ENCODE measurements at places on chromosomes 7 and 10. TPM values are rescaled to one million over a fixed set of nuclear protein-coding genes. Genes with fewer than 3 reads are reported as not detected.

DYNC1I1 gene
- 22.9 TPM for total RNA-seq

CDHR1 gene
- not detected for total RNA-seq

MEST gene
- 4.4 TPM for total RNA-seq

PCGF6 gene
- 18.4 TPM for total RNA-seq

PDE1C gene
- 28.8 TPM for total RNA-seq

PDZD7 gene
- 0.39 TPM for total RNA-seq

PAPOLB gene
- not detected for total RNA-seq

DNA sequence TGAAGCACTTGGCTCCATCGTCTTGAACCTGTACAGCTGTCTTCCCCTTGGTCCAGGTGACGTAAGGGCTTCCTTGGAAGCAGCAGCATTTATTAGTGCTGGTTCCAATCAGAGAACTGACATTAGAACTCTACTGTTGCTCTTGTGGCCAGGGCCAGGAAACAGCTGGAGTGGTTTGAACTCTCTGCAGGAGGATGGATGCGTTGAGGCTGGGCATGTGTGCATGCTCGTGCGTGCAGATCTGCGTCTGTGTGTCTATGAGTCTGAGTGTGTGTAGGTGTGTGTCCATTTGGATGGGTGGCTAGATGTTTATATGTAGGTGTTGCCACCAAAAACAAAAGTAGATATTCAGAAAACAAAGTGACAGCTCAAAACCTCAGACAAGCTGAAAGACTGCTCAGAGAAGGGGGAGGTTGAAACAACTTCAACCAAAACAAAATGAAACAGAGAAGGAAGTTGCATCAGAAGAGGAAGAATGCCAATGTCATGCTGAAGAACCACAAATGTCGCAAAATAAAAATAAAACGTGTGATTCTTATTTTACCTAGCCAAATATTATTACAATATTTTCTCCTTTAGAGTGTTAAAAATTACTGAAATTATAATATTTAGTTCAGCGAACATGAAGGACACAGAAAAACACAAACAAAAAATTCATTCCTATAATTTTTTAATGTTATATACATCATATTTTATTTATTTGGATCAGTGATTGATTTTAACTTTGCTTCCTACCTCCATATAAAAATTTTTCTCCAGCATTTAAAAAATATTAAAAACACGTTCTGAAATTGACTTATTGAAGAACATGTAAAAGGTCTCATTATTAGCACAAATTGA, 96.1 kb upstream of the MKLN1 start:
- peak; percentile 66 for ATAC-seq

DNA sequence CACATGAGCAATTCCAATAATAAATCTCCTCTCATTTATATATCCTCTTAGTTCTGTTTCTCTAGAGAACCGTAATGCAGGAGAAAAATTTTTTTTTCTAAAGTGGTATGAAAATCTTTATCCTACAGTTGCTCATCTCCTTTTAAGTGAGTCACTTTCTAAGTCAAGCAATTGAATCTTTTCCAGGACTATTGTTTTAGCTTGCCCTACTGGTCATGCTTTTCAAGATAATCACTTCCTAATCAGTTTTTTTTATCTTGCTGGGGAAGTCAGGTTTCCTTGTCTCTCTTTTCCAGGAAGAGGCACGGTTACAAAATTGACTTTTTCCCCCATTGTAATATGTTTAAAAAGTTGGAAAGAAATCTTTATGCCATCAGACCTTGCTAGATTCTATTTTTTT, 44.0 kb downstream of the INPP5F start:
- no peak for ATAC-seq

- no peak for ATAC-seq
These were observed 46.7 kb upstream of the DLG5 start for GRCh38 chr10:77973276-77973675.

GRCh38 chr10:92914478-92915325, 66.4 kb downstream of the EXOC6 start:
- ATAC-seq = no peak

DNA sequence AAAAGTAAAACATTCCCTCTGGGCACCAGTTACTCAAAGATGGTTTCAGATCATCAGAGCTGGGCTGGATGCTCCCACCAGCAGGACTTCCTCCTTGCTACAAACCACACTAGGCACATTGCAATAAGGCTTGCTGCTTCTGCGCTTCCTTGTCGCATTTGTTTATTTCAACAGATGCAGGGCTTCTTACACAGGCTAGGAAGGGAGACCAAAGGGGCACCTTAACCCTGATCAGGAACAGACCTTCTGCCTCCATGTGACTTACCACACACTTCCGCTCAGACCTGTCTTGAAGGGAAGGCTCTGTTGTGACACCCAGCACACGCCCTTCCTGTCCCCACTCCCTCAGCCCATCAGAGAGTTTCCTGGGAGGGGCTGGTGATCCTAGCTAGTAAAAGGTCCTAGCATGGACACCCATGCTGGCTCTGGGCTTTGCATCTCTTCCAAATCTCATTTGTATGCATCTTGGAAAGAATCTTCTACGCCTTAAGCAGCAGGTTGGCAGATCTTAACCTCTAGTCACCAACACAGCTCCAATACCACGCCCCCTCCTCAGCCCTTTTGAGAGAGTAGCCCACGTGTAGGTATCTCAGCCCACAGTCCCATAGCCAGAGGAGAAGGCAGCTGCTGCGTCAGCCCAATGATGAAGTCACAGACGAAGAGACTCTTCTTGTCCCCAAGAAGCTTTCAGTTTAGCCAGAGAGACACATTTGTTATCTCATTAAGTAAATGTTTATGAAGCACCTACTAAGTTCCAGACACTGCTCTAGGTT, 47.1 kb upstream of the SVIL start:
- peak; percentile 48 for ATAC-seq

- ATAC-seq = no peak
These were observed 16.1 kb downstream of the PCBD1 start for GRCh38 chr10:70872291-70872690.

DNA sequence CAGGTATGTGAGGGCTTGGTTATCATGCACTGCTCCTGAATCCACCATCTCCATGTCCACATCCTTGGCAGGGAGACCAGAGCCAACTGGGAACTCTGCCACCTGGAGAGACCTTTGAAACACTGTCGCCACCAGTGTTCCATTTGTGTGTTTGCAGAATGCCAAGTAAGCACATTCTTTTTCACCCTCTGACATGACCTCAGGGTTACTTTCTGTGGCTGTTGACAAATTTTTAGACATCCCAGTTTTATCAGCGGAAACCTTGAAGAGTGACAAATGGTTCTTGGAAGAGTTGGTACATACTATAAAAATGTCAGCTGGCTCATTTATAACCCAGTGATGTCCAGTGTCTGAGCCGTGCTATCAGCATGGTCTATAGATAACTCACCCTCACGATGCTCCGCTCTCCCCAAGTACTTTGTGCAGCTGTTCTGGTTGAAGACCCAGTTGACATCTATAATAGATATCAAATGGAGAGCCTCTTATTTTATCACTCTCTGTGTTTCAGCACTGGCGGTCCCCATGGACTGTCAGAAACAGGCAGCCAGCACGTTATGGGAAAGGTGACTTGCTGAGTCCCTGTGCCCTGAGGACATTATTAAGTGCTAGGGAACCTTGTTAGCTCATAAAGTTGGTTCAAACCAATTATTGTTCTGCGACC, 563.1 kb upstream of the GALNT17 start:
- ATAC-seq = no peak

GRCh38 chr7:77388055-77388641, 28.0 kb downstream of the GSAP start:
- no peak for ATAC-seq

DNA sequence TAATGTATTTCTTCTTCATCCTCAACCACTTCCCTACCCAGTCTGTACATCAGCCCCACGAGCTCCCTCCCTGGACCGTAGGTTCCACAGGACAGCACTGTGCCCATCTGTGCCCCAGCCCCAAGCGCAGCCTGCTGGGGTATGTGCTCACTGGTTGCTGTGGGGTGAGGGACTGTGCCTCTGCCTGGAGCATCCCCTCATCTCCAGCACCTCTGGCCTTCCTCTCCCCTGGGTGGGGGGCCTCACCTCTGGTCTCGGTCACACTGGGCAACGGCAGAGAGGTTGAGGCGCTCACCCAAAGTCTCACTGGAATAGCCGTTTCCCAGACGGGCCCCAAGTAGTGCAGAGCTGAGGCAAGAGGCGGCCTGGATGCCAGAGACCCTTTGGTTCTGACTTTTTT, 1.5 kb upstream of the PRKAR1B start:
- ATAC-seq = no peak

DNA sequence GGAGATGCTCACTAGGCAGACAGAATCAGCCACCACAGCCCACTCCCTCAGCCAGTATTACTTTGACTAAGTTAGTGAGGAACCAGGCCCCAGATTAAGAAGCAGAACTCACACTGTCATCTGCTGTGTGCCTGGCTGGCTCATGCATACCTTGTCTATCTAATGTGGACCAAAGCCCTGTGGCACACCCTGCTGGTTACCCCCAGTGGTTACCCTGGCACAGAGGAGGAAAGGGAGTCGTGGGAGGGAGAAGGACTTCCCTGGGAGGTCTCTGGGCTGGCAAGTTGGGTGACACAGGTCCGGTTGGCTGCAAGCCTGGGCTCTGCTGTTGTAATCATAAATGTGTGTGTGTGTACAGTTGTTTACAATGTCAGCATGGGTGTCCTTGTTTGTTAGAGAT, 7.5 kb upstream of the SH2D4B start:
- no peak for ATAC-seq

DNA sequence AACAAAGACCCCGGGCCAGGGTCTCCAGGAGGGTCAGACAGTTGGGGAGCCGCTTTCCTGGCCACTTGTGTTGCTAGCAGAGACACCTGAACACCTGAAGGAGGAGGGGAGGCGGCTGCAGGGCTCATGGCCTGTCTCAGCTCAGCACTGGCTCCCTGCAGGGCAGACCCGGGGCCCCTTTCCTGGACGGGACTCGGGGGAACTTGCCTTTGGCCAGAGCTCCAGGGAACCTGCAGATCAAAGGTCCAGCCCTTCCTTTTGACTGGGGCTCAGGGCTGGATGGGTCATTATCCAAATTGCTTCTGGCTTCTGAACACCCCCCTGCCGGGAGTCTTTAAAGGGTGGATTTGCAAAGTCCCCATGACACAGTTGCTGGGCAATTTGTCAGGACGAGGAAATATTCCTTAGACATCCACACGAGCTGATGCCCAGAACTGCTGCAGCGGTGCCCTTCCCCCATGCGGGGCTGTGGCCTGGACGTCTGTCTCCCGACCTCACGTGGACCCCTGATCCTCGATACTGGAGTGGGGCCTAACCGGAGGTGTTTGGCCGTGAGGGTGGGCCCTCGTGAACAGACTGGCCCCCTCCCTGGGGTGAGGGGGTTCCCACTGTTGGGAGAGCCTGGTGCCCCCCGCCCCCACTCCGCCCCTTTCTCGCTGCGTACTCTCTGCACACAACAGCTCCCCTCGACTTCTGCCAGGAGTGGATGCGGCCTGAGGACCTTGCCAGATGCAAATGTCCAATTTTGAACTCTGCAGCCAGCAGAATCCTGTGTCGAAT, 194.3 kb downstream of the ELFN1 start:
- no peak for ATAC-seq

GRCh38 chr7:52959878-52960660, 75.4 kb upstream of the POM121L12 start:
- ATAC-seq = no peak

GRCh38 chr10:5814110-5815107, 1.2 kb upstream of the GDI2 start:
- no peak for ATAC-seq

- no peak for ATAC-seq
These were observed 2.2 kb upstream of the KNDC1 start for GRCh38 chr10:133157662-133158436.

DNA sequence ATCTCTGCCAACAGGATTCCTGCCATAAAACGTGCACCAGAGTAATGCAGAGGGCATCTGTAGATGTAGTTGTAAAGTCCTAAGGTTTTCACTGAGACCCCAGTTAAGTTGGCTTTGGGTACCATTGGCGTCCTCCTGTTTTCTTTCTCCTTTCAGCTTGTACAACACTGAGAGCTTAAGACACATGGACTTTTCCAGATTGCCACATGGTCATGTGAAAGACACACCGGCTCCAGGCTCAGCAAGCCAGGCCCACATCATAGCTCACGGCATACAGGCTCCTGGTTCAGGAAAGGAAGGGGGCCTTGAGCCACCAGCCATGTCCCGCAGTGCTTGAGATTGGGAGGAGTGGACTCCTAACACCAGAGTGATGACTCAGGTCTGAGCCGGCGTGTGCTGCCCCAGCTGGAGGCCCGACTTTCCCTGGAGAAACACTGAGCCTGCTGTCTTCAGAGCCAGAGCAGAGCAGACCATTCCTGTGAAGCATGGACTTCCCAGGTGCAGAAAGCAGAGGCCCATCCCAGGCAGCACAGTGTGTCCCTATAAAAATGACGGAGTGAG, 252.7 kb downstream of the PRPF18 start:
- peak; percentile 53 for ATAC-seq

- ATAC-seq = no peak
These were observed 69.2 kb downstream of the DNAJC1 start for GRCh38 chr10:21934307-21934706.

GRCh38 chr7:106111655-106112117, 426 bp downstream of the SYPL1 start:
- ATAC-seq = peak; percentile 80

All from gastroesophageal sphincter (tissue), 4 donors.